ENCODE measurements at places on chromosomes 1 and 21.

DNA sequence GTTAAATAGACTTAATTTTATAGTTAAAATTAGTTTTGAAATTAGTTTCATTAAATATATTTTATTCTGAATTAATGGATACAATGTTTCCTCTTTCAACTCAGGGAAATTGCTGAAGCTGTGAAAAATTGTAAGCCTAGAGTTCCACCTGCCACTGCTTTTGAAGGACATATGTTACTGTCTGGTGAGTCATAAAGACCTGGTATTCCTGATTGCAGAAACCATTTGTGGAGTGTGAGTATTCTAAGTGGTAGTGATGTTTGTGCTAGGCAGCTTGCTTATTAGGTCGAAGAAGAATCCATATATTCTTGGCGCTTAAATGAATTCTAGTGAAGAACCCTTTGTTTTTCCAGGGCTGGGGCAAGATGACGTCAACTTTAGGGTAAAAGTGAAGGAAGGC lies 34.0 kb downstream of the MTR start:
- no peak for DNase-seq

DNA sequence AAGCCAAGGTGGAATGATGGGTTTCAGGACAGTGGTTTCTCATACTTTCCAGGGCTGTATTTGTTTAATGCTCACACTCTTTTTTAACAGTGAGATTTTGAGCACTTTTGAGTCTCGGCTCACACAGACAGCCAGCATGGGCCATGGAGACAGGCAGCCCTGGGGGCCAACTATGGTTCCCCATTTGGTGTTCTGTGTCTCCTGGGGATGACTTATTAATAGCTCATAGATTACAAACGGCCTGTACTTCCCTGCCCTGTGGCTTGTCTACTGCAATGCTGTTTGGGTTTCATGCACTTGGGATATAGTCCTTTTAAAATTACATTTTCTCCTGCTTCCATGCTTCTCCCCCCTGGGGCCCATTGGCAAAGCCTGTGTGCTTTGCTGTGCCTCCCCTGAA lies 178.3 kb downstream of the KCNJ6 start:
- DNase-seq: no peak

DNA sequence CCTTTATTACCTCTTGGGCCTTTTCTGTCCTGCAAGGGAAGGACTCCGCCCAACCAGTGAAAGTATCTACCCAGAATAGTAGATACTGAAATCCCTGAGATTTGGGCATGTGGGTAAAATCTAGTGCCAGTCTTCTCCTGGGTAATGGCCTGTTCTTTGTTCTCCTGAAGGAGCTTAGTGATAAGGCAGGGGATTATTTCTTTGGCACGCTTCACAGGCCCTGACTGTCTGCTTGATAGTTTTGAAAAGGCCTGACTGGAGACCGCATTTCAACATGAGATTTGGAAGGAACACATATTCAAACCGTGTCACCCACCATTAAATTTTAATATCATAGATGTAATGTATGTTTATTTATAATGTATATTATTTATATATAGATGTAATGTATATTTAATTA lies 48.9 kb downstream of the RASAL2 start:
- DNase-seq: no peak

- DNase-seq: no peak
Measured at GRCh38 chr1:116224111-116224510, 112.9 kb downstream of the MAB21L3 start.

DNA sequence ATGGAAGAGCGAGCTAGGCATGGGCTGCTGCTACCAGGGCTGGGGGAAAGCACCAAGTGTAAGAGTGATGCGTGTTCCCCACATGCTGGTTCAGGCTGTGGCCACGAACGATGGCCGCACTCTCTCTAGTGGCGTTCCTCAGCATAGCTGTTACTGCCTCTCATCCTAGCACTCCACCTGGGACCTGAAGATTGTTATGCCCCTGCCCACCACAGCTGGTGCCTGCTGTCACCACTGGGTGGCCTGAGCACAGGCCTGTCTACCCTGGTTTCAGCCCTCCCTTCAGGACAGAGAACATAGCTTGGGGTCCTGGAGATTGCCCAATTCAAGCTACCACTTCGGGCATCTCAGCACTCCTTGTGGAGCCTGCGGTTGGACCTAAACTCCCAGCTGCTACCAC lies 80.1 kb upstream of the PDC start:
- no peak for DNase-seq

- no peak for DNase-seq
Measured at GRCh38 chr1:208161005-208161404, 83.2 kb downstream of the PLXNA2 start.

- no peak for DNase-seq
Measured at GRCh38 chr1:43015269-43015668, 56.6 kb upstream of the SLC2A1 start.

DNA sequence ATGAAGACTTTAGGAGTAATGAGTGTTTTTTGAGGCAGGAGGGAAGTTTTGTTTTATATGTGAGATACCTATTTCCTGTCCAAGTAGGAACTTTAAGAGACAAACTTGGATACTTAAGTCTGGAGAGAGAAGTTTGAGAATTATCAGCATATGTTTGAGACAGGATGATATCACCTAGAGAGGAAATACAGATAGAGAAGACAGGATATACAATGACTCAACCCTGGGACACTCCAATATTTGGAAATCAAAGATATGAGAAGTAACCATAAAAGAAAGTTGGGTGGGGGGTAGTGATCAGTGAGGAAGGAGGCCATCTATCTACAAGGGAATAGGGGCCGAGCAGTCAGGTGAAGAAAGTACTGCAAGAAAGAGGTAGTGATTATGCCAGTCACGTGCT lies 6.5 kb downstream of the LCE7A start:
- DNase-seq: no peak

- no peak for DNase-seq
Measured at GRCh38 chr1:29798699-29799566, 562.6 kb downstream of the PTPRU start.

DNA sequence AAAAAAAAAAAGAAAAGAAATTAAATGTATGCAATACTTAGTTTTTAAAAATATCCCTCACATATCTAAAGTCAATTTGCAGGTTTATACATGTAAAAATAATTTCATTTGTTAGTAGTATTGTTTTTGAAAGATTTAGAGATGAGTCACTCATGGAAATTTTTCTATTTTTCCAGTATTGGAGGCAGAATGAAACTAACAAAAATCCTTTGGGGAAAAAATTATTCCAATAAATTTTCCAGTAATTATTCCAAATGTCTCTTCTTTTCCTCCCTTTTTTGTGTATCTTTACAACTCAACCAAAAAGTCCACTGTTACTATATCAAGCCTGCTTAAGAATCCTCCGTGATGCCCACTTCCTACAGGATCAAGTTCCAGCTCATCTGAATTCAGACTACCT lies 29.9 kb downstream of the MPZL1 start:
- no peak for DNase-seq

GRCh38 chr1:175000697-175001187 lies 995 bp downstream of the CACYBP start:
- DNase-seq: no peak

- no peak for DNase-seq
Measured at GRCh38 chr1:106954661-106955229, 101.7 kb upstream of the PRMT6 start.

DNA sequence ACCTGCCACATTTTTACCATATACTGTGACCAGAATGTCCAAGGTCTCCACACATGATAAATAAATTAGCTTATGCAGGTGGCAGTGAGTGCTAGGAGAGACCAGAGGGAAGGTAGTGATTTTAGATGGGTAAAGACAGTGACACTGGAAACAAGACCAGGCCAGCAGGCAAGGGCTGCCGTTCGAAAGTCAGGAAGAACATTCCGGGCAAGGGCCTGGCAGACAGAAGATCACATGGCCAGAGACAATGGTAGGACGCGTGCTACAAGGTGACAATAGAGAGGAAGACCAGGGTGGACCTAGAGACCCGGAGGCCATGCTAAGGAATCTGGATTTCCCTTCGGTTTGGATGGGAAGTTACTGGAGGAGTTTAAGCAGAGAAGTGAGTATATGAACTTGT lies 9.7 kb downstream of the PGBD5 start:
- DNase-seq: no peak

DNA sequence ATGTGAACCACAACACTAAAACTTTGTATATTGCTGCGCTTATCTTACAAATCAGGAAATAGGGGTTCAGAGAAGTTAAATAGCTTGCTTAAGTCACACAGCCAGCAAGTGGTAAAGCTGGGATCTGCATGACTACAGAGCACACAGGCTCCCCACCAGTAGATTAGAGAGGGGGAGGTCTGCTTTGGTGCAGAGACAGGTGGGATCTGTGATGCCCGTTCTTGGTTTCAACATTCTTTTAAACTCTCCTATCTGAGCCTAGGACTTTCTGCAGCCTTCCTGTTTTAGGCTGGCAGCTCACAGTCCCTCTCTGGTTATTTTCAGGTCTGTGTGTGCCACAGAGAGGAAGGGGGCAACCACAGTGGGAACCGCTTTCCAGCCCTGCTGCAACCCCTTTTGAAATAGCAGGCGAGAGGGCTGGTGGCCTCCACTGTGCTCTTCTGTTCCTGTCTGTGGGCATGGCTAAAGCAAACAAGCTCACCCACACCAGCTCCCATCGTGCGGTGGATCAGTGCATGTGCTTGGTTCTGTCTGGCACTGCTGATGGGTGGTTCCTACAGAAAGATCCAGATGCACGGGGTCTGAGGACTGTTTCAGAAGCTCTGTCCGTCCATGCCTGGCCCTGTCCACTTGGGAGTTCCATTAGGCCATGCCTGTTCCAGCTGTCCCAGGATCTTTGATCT lies 1.7 kb upstream of the IL6R start:
- no peak for DNase-seq

DNA sequence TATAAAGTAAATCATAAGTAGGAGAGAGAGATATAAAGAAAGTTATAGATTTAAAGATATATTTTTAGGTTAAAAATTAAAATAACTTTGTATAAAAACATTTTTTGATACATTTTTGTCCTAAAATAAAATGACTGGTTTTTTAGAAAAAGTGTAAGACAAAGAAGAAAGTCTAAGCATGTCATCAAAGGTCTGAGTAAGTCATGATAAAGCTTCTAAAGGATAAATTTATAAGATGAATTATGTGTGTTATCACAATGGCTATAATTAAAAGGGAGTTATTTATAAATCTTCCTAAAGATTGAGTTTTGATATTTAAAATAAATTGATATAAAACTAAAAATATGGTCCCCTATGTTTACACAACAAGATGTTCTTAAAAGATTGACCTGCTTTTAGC lies 370.9 kb downstream of the PTPRU start:
- DNase-seq: no peak

DNA sequence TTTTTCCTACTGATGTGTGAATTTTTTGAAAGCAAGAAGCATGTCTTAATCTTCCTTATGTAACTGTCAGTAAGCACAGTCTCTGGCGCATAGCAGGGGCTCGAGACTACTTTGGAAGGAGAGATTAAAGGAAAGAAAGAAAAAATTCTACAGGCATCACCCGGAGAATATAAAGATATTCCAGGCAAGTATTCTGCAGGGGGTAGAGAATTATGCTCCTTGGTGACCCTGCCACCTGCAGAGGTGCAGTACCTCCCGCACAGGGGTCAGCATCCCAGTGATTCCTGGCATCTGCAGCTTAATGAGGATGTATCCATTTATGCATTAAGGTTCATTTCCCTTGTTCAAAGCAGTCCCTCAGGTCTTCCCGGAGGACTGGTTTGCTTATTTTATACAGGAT lies 87.6 kb upstream of the WLS start:
- DNase-seq: no peak

DNA sequence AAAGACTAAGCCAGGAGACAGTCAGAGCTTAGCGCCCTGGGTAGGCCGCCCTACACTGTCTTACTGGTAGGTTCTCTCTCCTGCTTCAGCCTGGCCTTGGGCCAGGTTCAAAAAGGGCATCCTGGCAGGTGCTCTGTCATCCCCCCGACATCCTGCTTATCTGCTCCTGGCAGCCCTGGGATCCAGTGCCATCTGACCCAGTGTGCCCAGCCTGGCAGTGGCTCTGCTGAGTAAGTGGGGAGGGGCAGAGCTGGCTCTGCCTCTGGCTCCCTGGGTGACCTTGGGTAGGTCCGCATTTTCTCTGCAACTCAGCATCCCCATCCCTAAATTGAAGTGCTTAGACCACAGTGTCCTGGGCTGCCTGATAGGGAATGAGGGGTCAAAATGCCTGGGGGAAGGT lies 549.9 kb downstream of the PTPRU start:
- no peak for DNase-seq

DNA sequence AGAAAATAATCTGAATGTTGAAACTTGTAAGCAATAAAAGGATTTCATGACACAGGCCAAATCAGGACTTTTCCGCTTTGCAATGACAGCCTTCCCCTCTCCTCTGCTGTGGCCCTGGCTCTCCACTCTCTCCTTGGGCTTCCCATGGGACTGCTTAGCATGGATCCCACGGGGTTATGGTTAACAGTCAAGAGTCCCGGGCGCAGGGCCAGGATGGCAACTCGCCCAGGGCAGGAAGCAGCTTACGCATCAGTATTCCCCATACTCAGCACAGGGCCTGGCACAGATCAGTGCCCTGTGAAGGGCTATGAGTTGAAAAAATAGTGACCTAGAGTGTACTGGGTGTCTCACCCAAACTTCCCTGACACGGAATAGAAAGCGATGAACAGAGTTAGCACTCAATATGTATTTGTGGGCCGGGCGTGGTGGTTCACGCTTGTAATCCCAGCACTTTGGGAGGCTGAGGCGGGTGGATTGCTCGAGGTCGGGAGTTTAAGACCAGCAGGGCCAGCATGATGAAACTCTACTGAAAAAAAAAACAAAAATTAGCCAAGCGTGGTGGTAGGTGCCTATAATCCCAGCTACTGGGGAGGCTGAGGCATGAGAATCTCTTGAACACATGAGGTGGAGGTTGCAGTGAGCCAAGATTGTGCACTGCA lies 29.1 kb upstream of the GRHL3 start:
- no peak for DNase-seq

DNA sequence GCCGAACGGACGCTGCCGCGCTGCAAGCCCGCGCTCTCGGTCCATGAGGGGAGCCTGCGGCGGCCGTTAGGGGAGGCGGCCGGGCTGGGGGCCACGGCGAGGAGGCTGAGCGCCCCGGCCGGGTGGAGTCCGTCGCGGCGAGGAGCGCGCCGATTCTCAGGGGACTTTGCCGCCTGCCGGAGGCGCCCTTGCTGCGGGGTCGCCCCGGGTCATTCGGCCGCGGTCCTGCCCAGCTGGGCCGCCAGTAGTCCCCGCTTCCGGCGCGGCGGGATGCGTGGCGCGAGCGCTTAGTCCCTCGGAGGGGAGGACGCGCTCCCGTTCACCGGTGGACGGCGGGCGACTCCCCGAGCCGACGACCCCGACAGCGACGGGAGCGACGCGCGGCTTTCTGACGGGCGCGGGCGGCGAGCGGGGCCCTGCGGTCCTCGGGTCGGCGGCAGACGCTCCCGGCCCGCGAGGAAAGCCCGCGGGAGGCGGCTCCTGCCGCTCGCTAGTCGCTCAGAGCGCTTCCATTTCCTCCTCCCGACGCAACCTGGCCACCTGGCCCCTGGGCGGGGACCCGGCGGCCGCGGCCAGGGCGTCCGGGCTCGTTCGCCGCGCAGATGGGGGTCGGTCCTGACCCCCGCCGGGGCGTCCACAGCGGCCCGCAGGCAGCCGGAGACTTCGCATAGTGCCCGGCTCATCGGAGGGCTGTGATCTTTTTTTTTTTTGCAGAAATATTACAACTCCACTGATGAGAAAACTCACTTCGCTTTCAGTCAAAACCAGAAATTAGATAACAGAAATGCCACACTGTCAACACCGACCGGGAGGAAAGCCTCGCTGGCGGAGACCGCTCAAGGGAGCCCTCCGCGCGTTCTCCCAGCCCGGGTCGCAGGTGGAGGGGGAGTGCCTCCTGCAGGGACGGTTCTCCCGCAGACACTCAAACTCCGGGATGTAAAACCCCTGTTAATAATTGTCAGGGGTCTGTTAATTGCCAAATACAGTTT lies 641 bp upstream of the ZBTB21 start:
- DNase-seq: no peak

- no peak for DNase-seq
Measured at GRCh38 chr1:56508523-56508983, 70.8 kb downstream of the PLPP3 start.
